Stimulated activated CD4-positive, alpha-beta T cell treated with anti-CD3 and anti-CD28 coated beads, TNF-alpha, amount 100 ng/mL, for 1 hour (primary cell): ENCODE measurements at places on chromosomes 12 and 14.

DNA sequence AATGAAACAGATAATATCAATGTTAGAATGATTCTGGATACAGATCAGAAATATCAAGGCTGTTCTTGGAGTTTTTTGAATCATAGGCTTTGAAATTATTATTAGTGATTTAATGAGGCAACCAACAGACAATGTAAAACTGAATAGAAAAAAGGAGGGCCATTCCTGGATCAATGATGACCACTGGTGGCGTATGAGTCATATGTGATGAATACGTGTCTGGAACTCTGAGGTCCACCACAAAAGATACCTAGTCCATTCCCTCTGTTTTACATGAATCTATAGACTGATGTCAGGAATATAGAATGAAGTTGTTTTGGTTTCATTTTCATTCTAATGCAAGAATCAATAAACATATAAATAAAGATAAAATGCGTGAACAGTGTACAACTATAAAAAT, 78.3 kb upstream of the RTL1 start:
- no peak for DNase-seq

- no peak for DNase-seq
These were observed 24.4 kb upstream of the SERPINA4 start for GRCh38 chr14:94536836-94537235.

- no peak for DNase-seq
These were observed 9.5 kb upstream of the CSAD start for GRCh38 chr12:53190108-53190729.

DNA sequence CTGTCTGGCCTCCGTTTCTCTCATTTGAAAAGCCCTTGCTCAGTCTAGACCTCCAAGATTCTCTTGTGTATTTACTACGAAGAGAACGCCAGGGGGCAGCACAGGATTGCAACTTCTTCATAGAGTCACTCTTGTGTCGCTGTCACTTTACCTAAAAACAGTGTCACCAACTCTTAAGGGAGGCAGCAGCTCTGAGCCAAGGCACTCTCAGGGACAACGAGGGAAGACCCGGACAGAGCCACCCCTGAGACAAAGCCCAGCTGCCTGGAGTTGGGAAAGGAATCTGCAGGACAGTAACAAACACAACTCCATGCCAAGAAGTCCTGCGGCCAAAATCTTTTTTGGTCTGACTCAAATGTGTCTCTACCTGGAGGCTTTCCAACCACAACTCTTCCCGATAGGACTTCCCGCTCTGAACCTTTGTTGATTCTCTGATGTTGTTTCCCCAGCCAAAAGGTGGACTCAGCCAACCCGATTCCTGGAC, 9.6 kb upstream of the RPAP3 start:
- peak; percentile 62 for DNase-seq

- no peak for DNase-seq
These were observed 20.7 kb upstream of the TCP11L2 start for GRCh38 chr12:106281804-106282203.

DNA sequence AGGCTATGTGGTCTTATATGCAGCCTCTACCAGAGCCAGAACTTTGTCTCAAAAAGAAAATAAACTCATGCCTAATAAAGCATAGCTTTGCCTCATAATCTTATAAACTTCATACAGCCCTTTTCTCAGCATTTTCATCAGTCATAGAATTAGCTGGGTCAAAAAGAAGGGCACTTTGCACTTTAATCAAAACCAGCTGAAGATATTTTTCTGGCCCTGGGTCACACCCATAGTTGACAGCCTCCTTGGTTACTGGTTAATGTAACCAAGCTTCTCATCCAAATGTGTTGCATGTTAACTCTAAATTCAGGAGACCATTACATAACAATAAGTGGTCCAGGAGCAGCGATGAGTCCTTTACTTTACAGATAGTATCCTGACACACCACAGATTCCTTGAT, 558.2 kb downstream of the FLRT2 start:
- DNase-seq = no peak

- no peak for DNase-seq
These were observed 53.3 kb upstream of the NCOR2 start for GRCh38 chr12:124620606-124621295.

DNA sequence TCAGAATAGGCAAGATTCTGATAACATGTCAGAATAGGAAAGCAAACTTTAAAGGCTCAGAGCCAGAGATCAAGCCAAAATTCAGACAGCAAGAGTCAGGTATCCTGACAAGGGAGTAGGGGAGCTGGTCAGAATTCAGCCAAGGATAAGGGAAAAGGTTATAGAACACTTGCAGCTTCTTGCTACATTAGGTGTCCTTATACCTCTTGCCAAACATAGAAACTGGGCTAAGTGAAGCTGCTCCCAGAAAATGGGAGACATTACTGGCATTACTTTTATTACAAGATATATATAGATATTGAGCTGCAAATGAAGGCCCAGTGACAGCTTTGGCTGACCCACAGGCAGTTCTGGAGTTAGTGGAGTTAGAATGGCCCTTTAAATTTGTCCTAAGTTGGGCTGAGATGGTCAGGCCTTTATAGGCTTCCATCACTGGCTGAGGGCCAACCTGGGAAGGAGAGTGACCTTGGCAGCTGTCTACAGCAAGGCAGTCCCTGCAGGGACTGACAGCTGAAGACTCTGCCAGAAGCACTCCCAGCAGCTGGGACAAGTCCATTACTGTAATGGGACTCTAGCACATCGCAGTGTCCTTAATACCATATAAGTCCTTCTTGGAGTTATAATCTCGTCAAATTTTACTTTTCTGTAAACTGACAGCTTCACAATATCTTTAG, 83.0 kb downstream of the LRRC9 start:
- DNase-seq = no peak
